ENCODE measurements at places on chromosomes 1 and 21.

GRCh38 chr1:112298558-112298957 lies 97.5 kb upstream of the CTTNBP2NL start:
- peak; percentile 2 for DNase-seq

DNA sequence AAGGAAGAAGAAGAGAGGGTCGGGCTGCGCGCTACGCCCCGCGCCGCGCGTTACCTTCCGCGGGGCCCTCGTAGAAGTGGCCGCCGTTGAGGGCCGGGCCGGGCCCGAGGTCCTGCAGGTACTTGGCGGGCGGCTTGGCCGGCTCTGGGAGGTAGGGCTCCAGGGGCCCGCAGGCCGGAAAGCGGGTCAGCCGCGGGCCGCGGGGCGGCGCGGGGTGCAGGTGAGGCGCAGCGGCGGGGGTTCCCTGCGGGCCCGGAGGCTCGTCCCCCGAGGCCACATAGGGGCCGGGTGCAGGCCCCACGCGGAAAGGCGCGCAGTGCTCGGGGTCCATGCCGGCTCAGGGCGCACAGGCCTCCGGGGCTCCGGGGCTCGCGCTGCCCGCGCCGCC lies 196 bp downstream of the ALX3 start:
- DNase-seq, result no peak

DNA sequence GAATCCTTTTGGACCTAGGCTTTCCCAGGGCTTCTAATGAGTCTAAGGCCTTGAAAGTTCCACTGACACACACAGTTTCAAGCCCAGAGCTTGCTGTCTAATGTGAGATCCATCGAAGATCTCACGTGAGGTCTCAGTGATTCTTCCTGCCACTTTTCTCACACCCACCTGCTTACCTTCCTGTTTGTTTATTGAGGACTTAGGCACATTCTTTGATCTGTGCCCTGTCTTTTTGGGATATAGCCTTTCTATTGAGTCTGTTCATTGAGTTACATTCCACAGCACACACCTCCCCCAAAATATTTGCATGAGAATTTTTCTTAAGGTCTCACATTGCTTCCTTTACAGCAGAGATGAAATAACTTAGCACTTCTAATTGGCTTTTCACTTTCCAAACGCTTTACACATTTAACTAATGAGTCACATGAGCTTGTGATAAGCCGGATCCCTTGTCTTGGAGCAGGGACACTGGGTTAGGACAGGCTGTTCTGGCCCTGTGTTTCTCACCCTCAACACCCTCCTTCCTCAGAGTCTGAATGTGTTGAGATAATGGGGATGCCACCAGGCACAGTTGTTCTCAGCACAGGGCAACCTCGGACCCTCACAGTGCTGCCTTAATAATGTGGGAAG lies 288.3 kb downstream of the TM2D1 start:
- DNase-seq, result no peak

DNA sequence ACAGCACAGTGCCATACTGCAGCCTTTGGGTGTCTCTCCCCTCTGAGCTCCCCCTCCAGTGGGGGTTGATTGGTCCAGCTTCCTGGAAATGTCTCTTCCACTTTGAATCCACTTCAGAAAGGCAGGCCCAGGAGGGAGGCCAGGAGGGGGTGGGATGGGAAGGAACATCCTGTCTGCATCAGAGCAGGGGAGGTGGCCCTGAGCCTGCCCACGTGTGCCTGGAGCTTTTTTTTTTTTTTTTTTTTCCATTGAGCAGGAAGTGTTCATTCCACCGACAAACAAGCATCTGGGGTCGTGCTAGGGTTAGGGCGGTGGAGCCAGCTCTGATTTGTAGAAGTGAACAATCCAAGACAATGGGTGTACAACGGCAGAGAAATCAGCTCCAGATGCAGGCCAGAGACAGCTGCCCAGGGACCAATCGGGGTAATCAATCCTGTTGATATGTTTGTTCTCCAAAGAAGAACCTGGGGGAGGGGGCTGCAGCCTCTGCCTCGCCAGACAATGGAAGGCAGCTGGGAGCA lies 93.3 kb downstream of the SSBP3 start:
- no peak for DNase-seq

GRCh38 chr1:224996266-224996665 lies 66.8 kb downstream of the DNAH14 start:
- DNase-seq, result no peak

- DNase-seq, result no peak
Measured at GRCh38 chr1:844472-845026, 79.2 kb upstream of the SAMD11 start.

DNA sequence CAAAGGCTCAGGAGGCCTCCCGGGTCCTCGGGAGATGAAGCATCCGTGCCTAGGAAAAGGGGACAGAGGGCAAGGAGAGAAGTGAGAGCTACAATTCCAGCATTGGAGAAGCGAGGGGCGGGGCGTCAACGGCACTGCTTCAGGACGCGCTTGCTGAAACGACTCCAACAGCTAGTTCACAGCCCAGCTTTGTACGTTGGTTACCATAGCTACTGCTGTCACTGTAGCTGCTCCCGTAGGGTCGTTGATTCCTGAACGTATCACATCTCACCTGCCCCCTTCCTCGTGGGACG lies 63.1 kb downstream of the TOR1AIP2 start:
- no peak for DNase-seq

GRCh38 chr1:19044471-19044870 lies 88.0 kb upstream of the IFFO2 start:
- no peak for DNase-seq

- DNase-seq, result no peak
Measured at GRCh38 chr1:235642943-235643371, 6.6 kb downstream of the GNG4 start.

- no peak for DNase-seq
Measured at GRCh38 chr21:40388046-40388445, 458.9 kb downstream of the DSCAM start.

DNA sequence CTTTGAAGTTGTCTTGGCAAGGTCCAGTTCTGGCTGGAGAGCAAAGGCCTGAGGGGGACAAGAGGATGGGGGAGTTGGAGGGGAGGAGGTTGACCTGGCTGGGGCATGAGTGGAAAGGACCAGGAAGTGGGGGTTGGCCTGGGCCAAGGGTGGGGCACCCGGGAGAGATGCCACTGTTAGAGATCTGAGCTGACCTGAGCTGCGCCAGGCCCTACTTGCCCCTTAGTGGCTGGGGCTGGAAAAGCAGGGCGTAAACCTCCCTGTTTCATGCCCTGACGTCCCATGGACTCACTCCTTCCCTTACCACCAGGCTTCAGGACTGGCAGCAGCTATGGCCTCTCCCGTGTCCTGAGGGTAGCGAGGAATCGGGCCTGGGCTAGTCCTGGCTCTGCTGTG lies 16.9 kb downstream of the FAAH start:
- no peak for DNase-seq

- no peak for DNase-seq
Measured at GRCh38 chr1:97864615-97865014, 56.2 kb downstream of the DPYD start.

- no peak for DNase-seq
Measured at GRCh38 chr21:15094706-15095105, 29.9 kb upstream of the NRIP1 start.

DNA sequence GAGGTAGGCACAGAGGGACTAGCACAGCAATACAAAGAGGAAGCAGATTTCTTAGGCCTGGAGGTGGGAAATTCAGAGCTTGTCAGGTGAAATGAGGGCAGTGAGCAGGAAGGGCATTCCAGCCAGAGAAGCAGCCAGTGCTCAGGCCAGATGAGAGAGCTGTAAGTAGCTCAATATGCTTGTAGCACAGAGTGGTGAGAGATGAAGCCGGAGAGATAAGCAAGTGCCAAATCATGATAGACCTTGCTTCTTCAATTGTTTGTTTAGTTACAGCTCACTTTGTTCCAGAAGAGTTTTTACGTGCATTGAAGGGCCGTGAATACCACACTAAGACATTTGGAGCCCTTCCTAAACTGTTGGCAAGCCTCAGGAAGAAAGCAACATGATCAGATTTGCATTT lies 42.0 kb upstream of the ADAMTS1 start:
- no peak for DNase-seq

- DNase-seq, result no peak
Measured at GRCh38 chr21:45844181-45844580, 137.4 kb upstream of the COL6A1 start.

- DNase-seq, result no peak
Measured at GRCh38 chr1:53432611-53433010, 26.6 kb upstream of the DMRTB1 start.

DNA sequence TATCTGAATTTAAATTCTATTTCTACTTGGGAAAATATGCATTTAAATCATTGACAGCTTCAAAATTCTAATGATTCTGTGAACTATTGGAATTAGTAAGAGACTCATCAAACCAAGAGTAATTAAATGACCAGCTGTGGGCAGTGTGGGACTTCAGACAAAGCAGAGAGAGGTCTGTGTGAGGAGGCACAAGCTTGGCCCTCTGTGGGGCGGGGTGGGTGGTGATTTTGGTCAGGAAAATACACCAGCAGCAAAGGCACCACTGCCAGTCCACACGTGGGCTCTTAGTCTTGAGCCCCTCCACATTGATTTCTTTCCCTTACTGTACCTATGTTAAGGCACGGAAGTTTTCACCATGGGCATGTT lies 39.2 kb upstream of the RAB4A start:
- DNase-seq, result no peak

DNA sequence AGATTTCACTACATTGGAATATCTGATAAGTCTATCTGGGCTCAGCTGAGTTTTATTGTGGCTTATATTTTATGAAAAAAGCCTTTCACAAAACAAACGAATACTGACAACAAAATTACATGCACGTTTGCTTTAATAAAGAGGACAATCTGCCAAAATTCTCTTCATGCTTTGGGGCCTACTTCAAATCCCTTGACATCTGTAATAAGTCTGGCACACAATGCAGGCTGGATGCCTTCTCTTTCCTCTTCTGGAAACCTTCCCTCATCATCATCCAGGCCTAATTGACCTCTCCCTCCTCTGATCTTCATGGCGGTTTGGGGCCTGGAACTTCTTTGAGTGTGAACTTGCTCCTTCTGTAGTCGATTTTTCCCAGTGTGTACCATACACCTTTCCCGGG lies 70.3 kb downstream of the MAP10 start:
- no peak for DNase-seq

DNA sequence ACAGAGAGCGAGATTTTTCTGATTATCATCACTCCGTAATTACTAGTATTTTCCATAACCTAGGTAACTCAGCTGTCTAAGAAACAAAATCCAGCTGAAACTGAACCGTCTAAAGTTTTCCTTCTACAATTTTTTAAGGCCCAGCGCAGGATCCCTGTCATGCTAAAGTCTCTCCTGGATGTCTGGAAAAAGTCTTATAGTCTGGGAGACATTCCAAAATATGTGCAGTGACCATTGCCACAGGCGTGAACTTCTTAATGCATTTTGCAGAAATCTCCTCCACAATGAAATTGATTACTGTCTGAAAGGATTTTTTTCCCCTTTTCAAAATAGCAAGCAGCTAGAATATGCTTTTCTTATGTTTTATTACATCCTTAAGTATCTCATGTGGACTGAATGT lies 209.3 kb upstream of the C1orf105 start:
- DNase-seq, result no peak

GRCh38 chr1:179156026-179156425 lies 73.5 kb downstream of the ABL2 start:
- no peak for DNase-seq

DNA sequence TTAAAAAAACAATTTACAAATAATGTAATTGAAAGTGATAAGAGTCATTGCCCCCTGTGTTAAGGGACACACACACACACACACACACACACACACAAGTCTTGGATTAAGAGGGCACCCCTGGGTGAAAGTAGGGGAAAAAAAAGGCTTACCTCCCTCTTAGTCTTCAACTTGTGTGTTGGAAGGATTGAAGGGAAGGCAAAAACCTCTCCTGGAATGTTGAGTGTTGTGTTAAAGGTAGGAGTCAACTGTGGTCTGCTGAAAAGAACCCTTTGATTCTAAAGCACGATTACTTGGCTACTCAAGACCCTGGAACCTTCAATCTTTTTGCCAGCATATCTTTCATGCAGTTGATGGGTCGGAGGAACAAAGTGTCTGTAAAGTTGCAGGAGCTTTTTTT lies 6.4 kb downstream of the PBX1 start:
- DNase-seq, result no peak

DNA sequence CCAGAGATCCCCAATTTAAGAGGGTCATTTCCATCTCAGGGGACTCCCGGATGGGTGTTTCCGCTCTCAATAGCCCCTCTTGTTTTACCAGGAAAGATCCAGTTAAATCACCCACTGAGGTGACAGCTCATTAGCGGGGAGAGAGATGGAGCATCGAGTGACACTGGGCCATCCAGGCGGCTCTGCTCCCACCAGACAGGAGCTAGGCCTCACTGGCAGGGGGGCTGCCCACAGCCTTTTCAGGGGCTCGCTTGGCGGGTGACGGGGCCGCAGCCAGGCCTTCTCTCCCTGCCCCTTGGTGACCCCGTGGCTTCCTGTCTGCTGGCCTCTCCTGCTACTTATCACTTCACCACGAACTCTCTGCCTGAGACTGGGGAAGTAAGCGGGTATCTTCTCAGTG lies 26.7 kb upstream of the SPSB1 start:
- no peak for DNase-seq

DNA sequence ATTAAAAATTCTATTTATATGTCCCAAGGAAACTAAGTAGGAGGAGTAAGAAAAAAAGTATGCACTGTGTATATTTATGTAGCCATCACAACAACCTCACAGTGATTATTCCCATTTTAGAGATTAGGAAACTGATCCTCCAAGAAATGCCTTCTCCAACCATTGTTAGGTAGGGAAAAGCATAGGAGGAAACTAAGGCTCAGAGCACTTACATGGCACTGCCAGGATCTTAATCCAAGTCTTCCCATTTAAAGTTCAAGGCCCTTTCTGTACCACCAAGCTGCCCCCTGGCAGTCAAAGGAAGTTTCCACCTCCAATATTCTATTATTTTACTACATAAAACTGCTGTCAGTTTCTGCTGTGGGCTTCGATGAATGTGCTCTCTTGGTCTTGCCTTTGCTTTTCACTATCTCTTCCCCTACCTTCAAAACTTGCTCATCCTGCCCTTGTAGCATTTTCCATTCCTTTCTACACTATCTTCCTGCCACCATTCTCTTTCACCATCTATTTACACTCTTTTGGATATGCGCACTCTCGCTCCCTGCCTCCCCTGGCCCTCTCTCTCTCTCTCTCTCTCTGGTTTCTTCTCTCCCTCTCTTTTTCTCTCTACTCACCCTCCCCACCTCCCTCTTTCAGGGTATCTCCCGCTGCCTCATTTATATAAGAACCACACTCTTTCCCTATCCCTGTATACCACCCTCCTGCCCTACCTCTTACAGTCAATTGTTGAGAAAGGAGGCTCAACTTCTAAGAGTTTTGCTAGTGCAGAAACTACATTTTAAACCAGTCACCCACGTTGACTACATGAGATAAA lies 34.0 kb downstream of the PUM1 start:
- no peak for DNase-seq

GRCh38 chr1:45619149-45619921 lies 4.5 kb downstream of the CCDC17 start:
- DNase-seq, result no peak

- DNase-seq, result no peak
Measured at GRCh38 chr1:37656881-37657280, 22.2 kb upstream of the RSPO1 start.

DNA sequence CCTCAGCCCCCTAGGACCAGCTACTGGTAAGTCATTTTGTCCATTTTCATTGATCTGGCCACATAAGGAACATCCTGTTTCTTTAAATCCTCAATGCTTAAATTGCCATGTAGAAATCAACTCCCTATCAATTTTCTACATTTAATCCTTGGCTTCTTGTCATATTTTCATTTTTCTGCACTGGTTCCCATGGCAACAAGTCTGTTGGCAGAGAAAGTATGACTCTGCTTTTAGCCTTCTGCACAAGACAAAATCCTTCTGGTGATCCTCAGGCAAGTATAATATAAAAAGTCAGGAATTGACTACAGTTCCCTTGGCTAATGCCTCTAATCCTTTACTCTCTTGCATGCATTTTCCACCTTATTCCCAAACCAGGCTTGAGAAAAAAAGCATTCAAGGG lies 65.0 kb downstream of the LRRC40 start:
- DNase-seq, result no peak
